ENCODE measurements at places on chromosomes 1 and 21.

GRCh38 chr1:113255038-113255719 lies 135.1 kb upstream of the MAGI3 start:
- DNase-seq: no peak

GRCh38 chr1:152461544-152461943 lies 47.5 kb upstream of the CRNN start:
- peak; percentile 40 for DNase-seq

DNA sequence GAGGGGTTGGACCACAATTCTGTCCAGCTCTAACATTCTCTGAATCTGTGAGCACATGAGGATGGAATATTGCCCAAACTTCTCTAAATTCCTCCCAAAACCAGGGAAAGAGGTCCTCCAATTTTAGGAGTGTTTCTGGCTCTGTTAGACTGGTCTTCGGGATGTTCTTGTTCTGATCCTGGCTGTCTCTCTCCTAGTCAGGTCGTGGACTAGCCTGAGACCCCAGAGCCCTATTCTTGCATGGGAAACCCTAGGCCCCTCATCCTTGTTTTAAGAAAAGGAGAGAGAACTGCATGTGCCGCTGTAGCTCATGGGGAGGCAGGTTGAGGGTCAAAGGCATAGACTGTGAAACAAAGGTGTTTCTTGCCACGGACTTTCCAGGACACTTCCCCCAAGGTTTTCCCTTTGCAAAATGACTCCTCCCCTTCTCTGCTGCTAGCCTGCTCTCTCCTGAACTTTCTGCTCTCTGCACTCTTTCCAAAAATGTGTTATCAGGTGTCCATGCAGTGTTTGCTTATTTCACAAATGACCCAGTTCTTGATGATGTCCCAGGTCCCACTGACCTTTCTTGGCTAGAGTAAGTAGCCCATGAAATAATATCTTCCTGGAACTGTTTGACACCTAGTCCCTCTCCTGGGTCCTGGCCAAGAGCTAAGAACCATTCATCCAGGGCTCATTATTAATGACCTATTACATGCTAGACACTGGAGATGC lies 29.3 kb upstream of the RD3 start:
- DNase-seq: no peak

DNA sequence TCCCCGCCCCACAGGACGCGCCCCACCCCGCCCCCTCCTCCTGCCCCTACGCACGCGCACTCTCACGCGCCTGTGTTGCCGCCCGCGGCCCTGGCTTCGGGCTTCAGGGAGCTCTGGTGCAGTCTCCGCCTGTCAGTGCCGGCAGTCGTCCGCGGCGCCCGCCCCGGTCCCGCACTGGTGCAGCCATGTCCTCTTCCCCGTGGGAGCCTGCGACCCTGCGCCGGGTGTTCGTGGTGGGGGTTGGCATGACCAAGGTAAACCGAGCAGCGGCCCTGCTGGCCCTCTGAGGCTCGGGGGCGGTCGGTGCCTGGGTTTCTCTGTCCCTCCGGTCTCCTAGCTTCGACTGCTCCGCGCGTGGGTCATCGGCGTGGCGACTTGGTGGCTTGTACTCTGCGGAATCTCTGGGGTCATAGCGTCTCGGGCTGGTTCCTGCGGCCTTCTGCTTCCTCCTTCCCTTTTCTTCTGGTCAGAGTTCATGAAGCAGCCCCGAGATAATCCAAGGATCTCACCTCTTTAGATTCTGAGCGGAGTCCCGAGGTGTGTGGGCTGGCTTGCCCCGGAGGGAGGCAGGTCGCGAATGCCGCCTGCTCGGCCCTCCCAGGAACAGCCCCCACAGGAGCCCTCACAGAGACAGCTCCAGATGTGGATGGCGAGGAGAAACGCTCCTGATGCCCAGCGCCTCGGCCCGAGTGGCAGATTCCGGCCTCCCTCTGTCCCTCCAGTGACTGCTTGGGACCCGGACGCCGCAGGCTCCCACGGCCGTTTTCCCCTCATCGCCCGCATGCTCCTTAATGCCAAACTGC lies at the start of gene SCP2:
TSS of gene SCP2 (plus strand) at position 65 of the 803 bp plus-strand sequence. CDS start at position 186, 121 bp downstream.
- peak; percentile 70 for DNase-seq

- no peak for DNase-seq
These were observed 57.5 kb downstream of the ERG start for GRCh38 chr21:38440746-38441145.

DNA sequence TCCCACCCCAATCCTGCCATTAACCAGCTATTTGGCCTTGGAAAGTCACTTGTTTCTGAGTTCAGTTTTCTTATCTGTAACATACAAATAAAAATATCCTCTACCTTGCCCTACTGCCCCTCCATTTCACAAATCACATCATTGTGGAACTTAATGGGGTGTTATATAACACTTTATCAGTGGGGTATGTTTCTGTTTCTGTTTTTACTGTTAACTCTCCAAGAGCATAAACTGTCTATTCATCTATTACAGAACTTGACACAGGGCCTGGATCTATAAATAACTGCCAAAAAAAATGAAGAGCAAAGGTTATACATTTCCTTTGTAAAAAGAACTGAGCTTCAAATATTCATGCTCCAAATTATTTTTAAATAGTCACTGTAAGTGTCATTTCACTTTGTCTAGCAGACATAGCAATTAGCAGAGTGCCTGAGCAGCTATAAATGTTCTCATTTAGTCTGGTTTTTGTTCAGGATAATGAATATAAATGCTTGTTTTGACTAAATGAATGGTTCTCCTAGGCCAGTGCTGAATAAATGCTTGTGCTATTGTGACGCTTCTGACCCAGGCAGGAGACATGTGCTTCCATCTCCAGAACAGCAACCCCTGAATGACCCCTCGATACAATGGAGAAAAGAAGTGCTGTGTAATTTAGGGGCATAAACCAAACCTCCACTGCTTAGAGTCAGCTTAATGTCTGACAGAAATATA lies 7.4 kb downstream of the PIGM start:
- no peak for DNase-seq

- DNase-seq: no peak
These were observed 4.0 kb downstream of the FGR start for GRCh38 chr1:27630859-27631491.

- no peak for DNase-seq
These were observed 1529.3 kb upstream of the TPTE start for GRCh38 chr21:8991968-8992621.

GRCh38 chr1:4745560-4745959 lies 91.2 kb downstream of the AJAP1 start:
- no peak for DNase-seq

DNA sequence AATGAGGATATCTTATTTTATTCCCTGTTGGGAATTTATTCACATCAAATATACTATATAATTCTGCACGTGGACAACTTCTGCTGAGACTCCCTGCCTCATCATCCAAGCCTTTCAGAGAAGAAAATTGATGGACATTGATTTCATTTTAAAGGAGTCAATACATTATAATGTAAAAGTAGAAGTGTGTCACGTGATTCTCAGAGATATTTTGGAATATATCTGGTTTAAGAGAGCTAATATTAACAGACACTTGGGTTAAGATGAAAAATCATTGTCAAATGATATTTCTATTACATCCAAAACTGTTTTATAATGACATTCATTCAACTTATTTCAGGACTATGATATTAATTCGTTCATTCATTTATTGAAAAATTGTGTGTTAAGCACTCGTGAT lies 314.2 kb downstream of the ADGRL2 start:
- no peak for DNase-seq

- DNase-seq: no peak
These were observed 95.2 kb downstream of the KIF14 start for GRCh38 chr1:200525090-200525987.

GRCh38 chr21:27362249-27362648 lies 395.4 kb upstream of the ADAMTS5 start:
- DNase-seq: no peak

GRCh38 chr1:174344162-174344561 lies 103.6 kb upstream of the GPR52 start:
- no peak for DNase-seq

- DNase-seq: no peak
These were observed 25.3 kb downstream of the SLC30A7 start for GRCh38 chr1:100921110-100921706.

- no peak for DNase-seq
These were observed 65.4 kb downstream of the JAK1 start for GRCh38 chr1:64900916-64901315.

DNA sequence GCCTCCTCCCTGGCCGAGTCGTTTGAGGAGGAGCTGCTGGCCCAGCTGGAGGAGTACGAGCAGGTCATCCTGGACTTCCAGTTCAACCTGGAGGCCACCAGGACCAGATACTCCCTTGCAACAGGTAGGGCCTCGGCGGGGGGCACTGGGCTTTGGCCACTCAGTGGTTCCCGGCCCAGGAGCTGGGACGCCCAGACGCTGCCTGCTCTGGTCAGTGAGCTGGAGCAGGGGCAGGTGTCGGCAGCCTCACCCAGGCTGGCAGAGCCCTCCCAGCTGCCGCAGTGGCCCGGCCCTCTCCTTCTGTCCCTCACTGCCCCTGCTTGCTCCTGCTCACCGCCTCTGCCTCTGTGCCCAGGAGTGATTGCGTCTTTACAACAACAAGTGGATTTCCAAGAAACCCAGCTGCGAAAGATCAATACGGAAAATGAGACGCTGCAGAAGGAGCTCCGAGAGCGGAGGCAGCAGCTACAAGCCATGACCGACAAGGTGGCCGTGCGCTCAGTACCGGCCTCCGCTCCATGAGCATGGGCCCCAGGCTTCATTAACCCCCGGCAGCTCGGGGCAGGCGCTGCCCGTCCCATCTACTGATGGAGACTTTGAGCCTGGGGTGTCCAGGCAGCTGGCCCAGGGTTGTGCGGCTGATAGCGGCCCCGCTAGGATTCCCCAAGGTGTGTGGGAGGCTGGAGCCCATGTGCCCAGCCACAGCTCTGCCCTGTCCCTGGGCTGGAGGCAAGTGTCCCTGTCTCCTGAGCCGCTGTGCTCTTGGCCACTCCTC lies 9.0 kb upstream of the SMIM1 start:
- DNase-seq: no peak

GRCh38 chr1:90987841-90988240 lies 34.0 kb downstream of the ZNF644 start:
- DNase-seq: no peak

- DNase-seq: no peak
These were observed 543 bp upstream of the MARK1 start for GRCh38 chr1:220527279-220527907.

GRCh38 chr1:86105533-86105866 lies 51.1 kb downstream of the COL24A1 start:
- no peak for DNase-seq

GRCh38 chr1:192539297-192540092 lies 36.1 kb upstream of the RGS1 start:
- no peak for DNase-seq

DNA sequence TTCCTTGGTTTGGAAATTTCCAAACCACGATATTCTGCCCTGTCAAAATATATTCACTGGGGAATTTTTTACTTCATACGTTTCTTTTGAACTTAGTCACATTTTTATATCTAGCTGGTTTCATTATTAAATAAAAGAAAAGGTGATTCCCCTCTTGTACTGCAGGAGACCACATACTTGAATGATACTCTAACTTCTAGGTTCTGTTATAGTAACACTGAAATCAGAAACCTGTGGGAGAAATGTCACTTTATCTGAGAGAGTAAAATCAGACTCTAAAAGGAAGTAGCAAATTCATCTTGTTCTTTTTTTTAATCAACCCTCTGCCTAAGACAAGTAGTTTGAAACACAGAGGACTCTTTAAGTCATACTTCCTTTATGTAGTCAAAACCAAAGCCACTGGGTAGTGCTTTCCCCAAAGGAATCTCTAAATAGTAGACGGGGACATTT lies 34.4 kb downstream of the MRPL39 start:
- no peak for DNase-seq

- no peak for DNase-seq
These were observed 209.8 kb downstream of the ROR1 start for GRCh38 chr1:63983391-63984256.

DNA sequence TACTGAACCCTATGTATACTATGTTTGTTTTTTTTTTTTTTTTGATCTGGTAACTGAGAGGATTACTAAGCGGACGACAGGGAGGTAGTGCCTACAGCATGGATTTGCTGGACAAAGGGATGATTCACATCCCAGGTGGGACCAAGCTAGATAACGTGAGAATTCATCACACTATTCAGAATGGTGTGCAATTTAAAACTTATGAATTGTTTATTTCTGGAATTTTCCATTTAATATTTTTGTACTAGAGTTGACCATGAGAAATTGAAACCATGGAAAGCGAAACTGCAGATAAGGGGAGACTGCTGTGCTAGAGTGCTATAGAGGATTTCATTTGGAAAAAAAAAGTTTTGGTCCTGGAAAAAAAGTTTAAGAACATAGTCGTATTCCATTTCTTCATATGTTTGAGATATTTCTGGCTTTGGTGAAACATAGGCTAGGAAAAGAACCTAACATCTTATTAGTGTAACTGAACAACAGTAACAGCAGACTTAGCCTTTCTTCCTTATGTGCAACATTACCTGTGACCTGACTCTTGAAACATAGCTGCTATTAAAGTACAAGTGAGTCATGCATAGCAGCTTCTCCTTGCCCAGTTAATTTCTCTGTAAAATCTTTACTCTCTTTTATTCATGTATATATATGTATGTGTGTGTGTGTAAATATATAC lies 202.5 kb downstream of the FGGY start:
- no peak for DNase-seq

GRCh38 chr1:175252561-175252960 lies 60.0 kb upstream of the KIAA0040 start:
- no peak for DNase-seq

- no peak for DNase-seq
These were observed 1.3 kb downstream of the TBX15 start for GRCh38 chr1:118986555-118987467.

DNA sequence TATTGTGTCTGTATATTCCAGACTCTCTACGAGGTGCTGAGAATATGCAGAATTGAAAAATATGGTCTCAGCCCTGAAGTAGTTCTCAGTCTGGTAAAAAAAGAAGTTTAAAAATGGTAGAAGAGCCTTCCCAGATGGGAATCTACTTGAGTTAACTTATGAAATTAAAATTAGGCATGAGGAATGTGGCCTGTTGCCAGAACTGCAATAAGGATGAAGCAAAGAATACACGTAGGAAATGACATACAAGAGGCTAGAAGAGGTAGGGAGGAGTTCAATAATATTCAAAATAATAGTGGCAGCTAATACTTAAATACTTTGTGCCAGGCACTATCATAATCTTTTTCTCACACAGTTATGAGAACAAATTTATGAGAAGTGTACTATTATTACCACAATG lies 6.3 kb downstream of the ASPM start:
- no peak for DNase-seq

DNA sequence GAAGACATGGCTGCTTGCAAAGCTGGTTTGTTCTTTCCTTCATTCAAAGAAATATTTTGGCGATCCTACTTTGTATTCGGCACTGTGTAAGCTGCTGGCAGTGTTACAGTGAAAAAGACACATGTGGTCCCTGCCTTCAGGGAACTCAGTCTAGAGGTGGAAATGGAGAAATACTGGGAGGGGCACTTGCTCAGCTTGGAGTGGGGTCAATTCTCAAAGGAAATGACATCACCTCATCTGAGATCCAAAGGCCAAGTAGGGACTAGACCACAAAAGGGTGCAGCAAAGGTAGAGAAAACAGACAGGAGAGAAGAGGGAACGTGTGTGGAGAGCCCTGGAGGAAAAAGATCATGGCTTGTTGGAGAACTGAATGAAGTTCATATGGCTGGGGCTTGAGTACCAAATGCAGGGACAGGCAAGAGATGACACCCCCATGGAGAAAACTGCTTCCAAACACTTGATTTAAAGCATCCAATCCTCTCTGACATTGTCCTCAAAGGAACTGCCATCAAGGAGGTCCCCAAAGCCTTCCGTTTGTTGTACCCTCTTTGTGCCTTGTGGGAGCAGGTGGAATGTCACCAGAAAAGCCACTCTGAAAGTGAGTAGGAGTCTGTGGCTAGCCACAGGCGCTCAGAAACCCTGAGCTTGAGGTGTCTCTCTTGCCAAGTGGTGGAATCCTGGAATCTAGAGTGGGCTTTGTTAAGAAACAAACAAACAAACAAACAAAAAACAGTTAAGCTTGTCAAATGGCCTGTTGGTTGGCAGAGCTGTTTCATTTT lies 48.3 kb upstream of the TDRD10 start:
- DNase-seq: no peak
